ENCODE measurements at places on chromosomes 11 and 22.

- no peak for DNase-seq
Measured at GRCh38 chr11:7278314-7278917, 26.7 kb downstream of the SYT9 start.

DNA sequence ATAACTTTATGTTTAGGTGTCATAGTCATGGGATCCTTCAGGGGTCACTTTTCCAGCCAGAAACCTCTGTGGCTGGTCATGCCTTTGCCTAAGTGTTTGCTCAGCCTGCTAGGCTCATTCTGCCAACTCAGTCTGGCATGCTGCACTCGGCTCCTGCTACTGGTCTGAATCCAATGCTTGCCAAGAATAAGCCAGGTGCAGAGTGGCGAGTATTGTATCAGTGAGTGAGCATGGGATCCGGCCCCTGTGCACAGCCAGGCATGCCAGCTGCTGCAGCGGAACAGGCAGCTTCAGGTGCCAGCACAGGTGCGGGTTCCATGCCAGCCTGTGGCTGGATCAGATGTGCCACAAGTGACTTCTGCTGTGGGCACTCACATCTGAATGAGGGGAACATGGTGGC lies 1269.3 kb upstream of the CNTN5 start:
- DNase-seq, result no peak

GRCh38 chr22:47295226-47295901 lies 532.9 kb downstream of the TBC1D22A start:
- no peak for DNase-seq

- DNase-seq, result no peak
Measured at GRCh38 chr11:3345736-3346135, 33.2 kb downstream of the ZNF195 start.

GRCh38 chr22:47593911-47594311 lies 831.5 kb downstream of the TBC1D22A start:
- no peak for DNase-seq

GRCh38 chr11:11662578-11662977 lies 40.8 kb upstream of the GALNT18 start:
- DNase-seq, result no peak

DNA sequence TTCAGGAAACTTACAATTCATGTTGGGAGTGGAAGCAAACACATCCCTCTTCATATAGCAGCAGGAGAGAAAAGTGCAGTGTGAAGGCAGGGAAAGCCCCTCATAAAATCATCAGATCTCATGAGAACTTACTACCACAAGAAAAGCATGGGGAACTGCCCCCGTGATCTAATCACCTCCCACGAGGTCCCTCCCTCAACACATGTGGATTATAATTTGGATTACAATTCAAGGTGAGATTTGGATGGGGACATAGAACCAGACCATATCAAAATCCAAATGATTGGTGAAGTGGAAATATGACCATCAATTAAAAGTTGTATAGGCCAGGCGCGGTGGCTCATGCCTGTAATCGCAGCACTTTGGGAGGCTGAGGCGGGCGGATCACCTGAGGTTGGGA lies 1268.0 kb downstream of the JRKL start:
- no peak for DNase-seq

DNA sequence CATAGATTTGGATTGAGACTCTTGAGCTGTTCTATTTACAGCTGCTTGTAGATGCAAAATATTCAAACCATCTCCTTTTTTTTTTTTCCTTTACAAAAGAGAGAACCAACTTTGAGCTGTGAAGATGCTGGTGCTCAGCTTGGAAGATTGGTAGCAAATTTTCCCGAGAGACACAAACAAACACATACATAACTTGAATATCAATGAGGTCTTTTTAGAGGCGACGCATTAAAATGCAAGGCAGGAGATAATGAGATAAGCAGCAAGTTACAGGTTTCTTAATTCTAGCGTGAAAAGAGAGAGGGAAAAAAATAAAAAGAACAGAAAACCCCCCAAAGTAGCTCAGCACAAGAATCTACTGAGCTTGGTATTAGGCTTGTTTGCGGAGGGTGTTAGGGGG lies 247.0 kb upstream of the SORL1-AS1 start:
- no peak for DNase-seq

GRCh38 chr11:62062223-62062861 lies 61.5 kb upstream of the INCENP start:
- DNase-seq, result no peak

DNA sequence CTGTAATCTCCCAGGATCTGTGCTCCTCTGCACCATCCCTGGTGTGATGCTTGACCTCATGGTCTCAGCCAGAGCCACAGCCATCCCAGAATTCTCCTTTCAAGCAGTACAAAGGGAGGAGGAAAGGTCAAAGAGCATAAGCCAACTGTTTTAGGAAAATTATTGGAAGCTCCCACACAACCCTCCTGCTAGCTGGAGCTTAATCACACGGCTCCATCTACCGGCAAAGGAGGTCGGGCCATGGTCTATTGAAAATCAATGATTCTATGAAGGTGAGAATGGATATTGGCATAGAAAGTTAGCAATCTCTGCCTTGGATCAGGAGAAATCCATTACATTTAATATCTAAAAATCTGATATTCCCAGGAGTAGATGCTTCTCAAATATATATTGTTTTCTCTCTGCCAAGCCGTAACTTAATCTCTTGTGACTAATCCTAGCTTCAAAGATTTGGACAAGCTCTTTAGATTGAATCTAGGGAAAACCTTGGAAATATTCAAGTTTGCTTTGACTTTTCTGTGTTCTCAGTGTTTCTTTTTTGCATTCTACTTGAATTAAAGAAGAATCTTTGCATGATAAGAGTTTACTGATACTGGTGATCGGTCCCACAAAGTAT lies 259.6 kb downstream of the NTM start:
- DNase-seq, result no peak

DNA sequence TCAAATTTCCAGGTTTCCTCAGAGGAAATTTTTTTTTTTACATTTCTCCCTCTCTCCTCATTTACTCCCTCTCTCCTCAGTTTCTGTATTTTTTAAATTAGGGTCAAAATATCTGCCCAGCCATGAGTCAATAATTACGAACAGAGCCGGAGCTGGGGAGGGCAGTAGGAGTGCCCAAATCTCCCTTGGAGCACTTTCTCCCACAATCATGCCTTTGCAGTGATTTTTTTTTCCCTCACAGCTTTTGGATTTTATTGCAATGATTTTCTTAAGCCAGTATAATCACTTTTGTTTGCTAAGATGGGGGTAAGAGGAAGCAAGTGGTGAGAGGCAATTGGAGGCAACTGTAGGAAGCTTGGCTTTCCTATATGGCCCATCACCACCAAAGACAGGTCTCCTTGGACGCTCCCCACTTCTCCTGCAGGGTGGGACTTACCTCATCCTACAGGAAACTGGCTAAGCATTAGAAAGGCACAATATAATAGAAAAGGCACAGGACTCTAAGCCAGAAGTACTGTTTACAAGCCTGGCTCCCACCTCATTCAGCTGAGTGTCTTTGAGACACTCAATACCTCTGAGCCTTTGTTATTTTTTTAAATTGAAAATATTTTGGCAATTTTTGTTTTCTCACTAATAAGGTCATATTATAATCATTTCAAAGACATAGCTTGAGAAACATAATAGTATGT lies 192.6 kb upstream of the PITPNB start:
- DNase-seq, result no peak

DNA sequence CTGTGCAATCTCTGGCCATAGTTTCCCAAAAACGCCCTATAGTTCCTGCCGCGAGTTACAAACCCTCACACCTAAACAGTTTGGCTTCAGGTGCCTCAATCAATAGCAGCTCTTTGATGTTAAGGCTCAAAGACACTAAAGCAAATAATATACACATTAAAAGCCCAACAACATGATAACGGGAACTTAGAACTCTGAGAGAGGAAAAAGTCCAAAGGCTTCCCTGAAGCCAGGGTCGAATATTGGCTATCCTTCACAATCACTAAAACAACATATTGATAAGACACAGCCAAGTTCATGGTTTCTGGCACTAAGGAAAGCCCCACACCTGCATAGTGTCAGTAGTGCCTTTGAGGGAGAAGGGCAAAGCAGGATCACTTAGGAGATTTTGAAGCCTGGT lies 54.9 kb downstream of the NTM start:
- no peak for DNase-seq

GRCh38 chr11:72750556-72751115 lies 1.6 kb downstream of the ARAP1 start:
- DNase-seq, result no peak

DNA sequence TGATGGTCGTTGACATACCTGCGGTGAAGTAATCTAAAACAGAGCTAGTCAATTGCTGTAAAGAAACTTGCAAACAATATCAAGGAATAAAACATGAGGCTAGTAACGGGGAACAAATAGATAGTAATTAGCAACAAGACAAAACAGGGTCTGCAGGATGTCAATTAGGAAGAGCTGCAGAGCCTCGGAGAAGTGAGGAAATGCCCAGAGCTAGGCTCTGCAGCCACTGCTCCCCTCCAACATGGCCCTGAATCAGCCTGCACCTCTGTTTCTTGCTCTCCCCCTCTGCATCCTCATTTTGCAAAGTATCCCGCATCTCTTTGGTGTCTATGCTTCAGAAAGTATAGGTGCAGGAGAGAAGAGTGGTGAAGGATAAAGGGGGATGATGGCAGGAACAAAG lies 507.4 kb upstream of the FAT3 start:
- no peak for DNase-seq

GRCh38 chr11:126727381-126727780 lies 273.2 kb downstream of the KIRREL3 start:
- no peak for DNase-seq

DNA sequence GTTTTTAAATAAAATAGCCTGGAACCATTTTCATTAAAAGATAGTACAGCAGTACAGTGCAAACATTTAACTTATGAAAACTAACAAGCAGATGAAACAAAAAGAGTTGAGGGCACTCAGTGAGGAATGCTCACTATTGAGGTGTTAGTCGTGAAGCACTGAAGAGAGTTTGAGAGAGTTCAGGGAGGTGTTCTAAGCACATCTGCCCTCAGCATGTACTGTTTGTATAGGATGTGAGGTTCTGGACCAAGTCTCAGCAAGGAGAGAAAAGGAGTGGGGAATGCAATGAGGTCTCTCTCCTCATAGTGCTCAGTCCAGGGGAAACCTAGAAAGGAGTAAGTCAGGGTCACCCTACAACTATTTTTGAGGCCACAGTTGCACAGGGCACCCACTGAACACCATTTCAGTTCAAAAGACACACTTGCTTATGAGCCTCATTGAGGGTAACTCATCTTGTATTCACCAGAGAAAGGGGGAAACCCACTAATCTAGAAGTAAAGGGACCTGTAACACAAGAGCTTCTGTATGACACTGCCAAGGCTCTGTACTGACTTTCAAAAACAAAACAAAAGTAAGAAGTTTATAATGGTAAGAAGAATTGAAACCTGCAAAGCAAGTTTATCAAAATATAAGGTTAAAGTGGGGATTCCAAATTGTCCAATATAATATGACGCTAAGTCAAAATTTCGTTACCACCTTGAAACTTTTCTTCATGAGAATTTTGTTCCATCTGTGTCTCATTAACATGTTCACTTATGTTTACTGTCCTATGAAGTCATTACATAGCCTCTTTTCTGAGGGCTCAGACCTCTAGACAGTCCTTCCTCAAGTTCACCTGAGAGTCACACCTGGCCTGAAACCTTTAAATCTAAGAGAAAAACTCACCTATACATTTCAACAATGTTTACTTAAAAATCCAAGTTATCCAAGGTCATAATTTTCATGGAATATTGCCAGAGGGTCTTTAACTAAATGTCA lies 275.3 kb downstream of the ETS1 start:
- no peak for DNase-seq

Measured in activated T-cell treated with anti-CD3 and anti-CD28 coated beads for 4 hours (primary cell).